ENCODE measurements at places on chromosomes 16 and 17.

DNA sequence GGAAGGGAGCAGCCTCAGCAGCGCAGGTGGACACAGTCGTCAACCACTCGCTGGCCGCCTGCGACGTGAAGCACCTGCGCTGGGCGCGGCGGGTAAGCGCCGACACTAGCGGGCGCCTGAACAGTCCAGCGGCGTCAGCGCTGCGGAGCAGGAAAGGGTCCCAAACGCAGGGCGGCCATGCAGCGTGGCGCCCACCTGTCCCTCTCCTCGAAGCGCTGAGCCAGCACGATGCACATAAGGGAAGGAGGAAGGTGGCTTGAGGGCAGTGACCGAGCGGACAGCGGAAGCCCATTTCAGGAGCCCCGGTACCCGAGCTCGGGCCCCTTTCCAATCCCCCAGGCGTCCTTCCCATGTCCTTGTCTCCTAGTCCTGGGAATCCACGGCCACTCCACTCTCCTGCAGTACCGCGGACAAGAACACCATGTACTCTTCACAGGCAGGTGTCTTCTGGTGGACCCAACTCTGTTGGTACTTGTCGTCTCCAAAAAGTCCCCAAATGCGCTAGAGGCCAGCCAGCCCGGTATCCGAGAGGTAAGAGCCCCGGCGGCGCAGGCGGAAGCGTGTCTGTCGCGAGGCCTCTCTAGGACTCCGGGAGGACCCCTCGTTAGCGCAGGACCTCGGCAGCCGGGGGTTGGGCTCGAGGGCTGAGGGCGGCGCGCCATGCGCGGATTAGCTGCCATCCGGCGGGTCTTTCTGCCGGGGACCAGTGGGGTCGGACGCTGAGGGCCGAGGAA, 14.4 kb downstream of the ZNF232 start:
- no peak for DNase-seq

GRCh38 chr17:81159611-81160265, 5.6 kb upstream of the PVALEF start:
- no peak for DNase-seq

GRCh38 chr17:82281502-82282238, 8.2 kb upstream of the CSNK1D start:
- DNase-seq, result peak; percentile 61

DNA sequence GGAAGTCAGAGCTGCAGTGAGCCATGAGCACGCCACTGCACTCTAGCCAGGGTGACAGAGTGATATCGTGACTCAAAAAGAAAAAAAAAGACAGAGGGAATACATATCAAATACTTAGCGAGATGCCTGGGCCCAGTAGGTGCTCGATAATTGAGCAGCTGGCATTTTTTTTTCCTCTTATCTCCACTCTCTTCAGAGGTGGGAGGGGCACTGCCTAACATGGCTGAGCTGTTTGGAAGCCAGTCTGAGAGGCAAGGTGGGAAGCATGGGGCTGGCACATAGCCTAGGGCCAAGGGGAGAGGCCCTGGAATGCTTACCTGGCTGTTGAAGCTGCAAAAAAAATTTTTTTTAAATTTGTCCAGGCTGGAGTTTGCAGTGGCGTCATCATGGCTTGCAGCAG, 38.4 kb downstream of the HIC1 start:
- DNase-seq, result no peak

DNA sequence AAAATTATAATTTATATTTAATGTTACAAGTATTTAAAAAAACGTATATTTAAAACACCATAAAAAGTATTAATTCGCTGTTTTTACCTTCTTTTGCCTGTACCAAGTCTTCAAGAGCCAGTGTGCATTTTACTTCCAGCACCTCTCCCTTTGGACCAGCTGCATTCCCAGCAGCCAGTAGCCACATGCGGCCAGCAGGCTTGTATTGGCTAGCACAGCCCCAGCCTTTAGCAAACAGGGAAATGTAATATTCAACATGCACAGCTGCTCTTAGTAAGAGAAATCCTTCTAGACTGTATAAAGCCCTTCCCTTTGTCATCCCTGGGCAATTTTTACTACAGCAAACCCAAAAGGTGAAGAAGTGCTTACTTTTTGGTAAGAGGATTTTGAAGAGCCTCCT, 6.6 kb downstream of the DHODH start:
- DNase-seq, result no peak

DNA sequence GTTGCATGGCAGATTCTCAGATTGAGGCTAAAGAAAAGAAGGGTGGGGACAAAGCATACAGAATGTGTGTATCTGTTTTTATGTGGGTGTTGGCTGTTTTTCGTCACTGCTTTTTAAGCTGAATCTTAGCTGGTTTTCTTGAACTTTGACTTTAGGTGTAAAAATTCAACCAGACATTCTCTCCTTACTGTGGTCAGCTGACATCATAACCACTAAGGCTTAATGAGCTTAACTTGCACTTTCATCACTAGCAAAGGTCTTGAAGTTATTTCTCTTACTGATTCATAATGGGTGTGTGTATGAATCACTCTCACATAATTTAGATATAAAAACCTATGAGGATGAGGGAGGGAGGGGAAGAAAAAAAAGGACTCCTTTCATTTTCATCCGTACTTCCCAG, 4.0 kb upstream of the CDC6 start:
- DNase-seq, result peak; percentile 94

DNA sequence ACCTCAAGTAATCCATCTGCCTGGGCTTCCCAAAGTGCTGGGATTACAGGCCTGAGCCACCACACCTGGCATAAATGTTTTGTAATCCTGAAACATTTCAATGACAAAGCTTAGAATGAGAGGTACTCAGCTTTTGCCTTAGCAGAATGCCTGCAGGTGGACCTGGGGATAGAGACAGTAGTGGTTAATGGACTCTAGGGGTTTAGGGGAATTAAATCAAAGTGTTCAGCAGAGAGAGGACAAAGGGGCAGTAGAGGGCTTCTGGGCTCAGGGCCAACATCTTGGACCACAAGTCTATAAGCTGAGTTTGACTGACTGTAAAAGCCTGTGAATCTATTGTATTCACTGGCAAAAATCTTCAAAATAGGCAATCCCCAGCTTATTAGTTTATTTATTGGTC, 36.0 kb upstream of the MED13 start:
- no peak for DNase-seq

DNA sequence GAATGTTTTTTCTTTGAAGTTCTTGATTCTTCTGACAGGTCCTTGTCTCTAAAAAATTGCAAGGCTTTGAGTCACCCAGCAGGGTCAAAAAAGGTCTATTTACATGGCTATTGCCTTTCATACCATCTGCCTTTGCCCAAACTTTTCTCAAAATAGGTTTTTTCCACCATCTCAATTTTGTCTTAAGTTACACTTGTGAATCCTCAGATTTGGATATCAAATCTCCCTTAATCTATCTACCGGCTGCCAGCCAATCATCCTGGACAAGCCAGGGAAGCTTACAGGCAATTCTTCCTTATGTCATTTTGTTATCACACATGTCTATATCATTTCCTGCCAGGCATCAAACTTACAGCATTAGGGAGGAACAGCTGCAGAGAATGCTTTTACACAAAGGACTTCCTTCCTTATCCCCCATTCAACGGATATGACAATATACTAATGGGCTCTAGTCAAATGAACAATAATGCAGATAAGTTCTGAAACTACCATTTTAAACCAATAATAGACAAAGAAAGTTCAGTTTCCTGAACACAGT, 104.1 kb upstream of the CORO6 start:
- peak; percentile 51 for DNase-seq

Measured in EL (cell line).